ENCODE measurements at places on chromosomes 13 and 19.

- DNase-seq: no peak
These were observed 6.4 kb downstream of the EPN1 start for GRCh38 chr19:55681131-55682092.

- no peak for DNase-seq
These were observed 145.7 kb downstream of the LIG4 start for GRCh38 chr13:108069521-108070210.

- no peak for DNase-seq
These were observed 36.9 kb downstream of the SYDE1 start for GRCh38 chr19:15144046-15144646.

DNA sequence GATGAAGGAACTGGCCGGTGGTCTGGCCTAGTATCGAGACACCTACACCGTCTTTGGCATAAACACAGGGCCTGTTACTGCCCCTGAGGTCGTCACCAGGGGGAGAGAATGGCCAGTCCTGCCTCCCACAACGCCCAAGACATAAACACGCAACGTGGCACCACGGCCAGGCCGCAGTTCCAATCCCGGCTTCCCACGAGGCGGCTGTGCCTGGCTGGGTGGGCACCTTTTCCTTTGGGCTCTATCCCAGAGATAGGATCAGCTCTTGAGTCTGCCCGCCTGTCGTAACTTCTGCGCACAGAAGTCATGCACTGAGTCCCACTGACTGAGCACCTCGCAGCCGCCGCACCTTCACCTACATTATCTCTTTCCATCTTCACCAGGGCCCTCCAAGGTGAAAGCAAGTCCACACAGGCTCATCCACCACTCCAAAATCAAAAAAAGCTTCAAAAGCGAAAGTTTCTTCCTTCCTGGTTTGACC, 1.1 kb downstream of the MIER2 start:
- DNase-seq: no peak

DNA sequence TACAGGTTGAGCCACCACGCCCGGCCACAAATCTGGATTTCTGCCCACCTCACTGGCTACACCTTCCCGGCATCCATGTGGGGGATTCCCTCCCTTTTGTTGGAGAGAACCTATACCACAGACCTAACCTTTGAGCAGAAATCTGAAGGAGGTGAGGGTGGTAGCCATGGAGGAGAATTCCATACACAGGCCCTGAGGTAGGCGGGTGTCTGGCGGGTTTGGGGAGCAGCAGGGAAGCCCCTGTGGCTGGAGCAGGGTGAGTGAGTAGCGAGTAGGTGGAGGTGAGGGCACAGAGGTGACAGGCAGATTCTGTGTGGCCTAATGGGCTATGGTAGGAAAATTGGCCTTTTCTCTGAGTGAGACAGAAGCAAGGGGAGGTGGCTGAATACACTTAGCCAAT, 10.6 kb downstream of the EIF3K start:
- DNase-seq: no peak

GRCh38 chr13:22235285-22235949, 564.5 kb downstream of the FGF9 start:
- no peak for DNase-seq

DNA sequence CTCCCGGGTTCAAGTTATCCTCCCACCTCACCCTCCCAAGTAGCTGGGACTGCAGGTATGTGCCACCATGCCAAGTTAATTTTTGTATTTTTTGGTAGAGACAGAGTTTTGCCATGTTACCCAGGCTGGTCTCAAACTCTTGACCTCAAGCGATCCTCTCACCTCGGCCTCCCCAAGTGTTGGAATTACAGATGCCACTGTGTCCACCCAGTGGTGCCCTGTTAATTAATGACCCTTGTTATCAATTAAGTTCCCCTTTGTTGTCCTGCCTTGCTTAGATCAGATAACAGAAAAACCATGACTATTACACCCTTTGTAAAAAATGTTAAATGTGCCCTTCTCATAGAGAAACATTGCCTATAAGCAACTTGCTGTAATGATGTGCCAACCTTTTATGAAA, 34.4 kb upstream of the IGFL1 start:
- DNase-seq: no peak

DNA sequence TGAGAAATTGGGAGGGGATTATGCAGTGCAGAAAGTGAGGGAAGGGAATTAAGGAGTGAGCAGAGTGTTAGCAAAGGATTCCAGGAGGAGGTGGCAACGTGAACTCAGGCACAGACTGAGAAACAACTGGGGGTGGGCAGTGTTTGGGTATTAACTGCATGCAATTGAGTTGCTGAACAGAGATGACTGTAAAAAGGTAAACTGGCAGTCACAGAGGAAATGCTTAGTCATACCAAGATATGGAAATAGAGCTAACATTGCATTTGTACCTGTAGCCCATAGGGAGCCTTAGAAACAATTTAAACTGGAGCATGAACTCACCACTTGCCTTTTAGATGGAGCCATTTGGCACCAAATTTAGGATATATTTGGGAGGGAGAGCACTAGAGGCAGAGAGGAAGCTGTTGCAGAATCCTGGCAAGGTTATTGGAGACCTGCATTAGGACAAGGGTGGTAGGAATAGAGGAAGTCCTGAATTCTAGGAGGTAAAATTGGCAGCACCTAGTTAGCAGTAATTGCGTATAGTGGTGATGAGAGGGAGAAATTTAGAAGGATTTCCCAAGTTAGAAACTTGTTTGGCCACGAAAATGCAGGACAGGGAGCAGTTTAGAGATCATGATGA, 100.6 kb upstream of the FRY start:
- DNase-seq: no peak

DNA sequence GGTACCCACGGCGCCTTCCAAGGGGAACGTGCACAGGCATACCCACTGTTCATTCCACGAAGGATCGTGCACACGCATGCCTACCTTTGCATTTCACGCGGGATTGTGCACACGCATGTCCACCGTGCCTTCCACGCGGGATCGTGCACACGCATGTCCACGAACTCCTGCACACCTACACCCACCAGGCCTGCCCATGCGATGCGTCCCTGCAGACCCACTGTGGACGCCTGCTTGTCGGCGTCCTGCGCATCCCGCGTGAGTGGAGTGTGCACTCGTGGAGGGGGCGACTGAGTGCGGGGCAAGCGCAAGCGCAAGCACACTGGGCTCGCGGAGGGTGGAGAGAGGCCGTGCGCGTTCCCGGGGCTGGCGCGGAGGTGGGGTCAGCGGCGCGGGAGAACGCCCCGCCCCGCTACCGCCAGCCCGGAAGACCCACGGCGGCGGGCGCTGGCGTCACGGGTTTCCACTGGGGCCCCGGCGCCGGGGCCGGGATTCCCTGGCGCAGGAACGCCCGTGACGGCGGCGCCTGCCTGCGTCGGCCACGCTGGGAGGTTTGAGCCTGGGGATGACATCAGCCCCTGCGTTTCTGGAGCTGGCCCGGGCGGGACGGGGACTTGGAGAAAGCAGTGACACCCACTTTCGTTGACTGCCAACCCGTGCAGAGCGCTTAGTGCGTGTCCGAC, 18.7 kb downstream of the GADD45B start:
- peak; percentile 63 for DNase-seq

All from posterior cingulate gyrus (tissue), 11 donors.